SW 1271 (cell line): ENCODE measurements at places on chromosomes 5 and 9.

GRCh38 chr9:14542071-14542470 lies 151.2 kb downstream of the ZDHHC21 start:
- DNase-seq = no peak

GRCh38 chr5:199197-199949 lies 8.1 kb downstream of the LRRC14B start:
- DNase-seq = no peak

GRCh38 chr9:13941714-13942113 lies 372.2 kb downstream of the NFIB start:
- no peak for DNase-seq

DNA sequence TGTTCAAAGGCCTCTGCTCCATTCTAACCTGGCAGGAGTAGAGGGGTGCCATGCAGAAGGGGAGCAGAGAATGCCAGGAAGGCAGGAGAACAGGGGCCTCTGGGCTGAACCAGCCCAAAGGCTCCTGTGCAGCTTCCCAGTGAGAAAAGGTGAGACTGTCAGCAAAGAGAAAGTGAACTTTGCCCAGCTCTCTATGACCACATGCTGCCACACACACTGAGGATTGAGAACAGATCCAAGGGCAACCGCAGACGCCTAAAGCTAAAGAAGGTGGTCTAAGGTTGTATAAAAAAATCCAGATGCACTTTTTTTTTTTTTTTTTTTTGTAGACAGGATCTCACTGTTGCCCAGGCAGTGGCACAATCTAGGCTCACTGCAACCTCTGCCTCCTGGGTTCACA lies 51.4 kb downstream of the ALDH7A1 start:
- no peak for DNase-seq

DNA sequence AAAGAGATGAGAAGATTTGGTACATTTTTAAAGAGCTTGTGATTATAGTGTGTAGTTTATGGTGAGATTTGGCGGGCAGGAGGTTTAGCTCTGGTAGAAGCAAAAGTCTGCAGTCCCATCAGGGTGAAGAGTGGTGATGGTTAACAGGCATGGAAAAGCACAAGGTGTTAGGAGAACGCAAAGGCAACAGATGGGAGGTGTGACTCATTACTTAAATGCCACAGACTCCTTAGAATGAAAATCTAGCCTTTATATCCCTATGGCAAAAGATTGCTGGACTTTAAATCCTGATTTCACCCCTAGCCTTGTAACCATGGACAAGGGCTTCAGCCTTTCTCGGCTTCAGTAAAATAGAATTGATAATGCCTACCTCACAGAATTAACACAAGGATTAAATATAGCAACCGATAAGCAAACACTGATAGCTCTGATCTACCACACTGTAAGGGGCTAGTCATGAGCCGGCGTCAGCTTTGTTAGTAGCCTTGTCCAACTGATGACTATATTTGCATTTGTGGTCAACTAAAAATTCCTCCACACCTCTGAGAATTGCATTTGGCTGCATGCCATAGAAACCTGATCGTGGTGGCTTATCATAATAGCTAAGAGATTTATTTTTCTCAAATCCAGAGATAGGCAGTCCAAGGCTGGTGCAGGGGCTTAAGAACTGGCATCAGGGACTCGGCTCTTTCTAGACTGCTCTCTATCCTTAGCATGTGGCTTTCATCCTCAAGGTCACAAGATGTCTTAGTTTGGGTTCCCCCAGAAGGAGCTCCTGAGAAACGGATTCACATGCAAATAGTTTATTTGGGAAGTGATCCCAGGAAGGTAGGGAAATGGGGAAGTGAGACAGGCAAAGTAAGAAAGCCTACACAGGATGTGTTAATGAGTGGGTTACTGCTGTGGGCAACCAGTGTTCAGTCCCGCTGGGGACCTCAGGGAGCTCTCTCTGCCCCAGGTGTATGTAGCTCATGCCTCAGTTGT lies 19.6 kb downstream of the MFAP3 start:
- DNase-seq = no peak

DNA sequence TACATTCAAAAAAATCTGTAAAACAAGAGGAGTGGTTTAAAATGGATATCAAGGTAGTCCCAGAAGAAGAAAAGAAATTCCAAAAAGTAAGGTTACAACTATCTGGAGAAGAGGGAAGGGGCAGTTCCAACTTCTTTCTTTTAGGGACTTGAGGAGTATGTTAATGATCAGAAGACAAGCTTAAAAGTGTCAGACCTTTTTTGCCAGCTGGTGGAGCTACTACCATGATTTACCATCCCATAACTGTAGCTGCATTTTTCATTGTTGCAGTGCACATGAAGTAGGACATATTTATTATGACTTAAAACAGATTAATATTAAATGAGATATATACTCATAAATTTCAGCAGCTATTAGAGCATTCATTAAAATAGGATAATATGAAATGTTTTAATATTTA lies 158.5 kb upstream of the RGS7BP start:
- DNase-seq = peak; percentile 10

DNA sequence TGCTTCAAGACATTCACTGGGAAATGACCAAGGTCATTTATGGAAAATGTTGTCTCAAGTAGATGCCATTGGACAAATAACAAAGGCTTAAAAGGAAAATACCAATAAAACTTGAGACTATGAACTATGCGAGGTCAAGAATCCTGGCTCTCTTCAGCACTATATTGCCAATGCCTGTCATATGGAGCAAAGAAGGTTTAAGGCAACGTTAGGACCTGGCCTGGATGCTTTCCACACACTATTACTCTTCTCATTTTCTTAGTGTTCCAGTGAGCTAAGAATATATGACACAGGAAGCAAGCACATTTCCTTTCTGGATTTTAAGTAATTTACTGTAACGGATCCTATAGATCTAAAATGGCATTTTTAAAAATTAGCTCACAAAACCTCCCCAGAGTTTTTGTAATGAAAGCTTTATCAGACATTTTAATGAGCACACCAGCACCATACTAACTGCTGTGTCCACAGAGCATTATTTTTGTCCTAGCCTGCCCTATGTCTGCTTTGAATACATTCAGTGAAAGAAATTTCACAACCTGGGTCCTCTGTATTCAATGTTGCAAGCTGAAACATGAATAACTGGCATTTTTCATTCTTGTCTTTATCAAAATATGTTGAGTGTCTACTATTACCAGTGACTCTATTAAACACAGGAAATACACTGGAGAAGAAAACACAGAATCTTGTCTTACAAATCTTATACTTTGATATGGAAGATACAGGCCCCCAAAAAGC lies 315.6 kb downstream of the CETN3 start:
- DNase-seq = no peak

- peak; percentile 37 for DNase-seq
These were observed 1.1 kb downstream of the IL4 start for GRCh38 chr5:132674671-132675506.

GRCh38 chr9:125145425-125145824 lies 2.1 kb upstream of the SCAI start:
- DNase-seq = no peak

GRCh38 chr5:38997591-38997990 lies 76.6 kb downstream of the RICTOR start:
- no peak for DNase-seq

GRCh38 chr5:135091286-135091685 lies 57.3 kb upstream of the PITX1 start:
- no peak for DNase-seq

GRCh38 chr5:35561396-35561795 lies 56.3 kb upstream of the SPEF2 start:
- no peak for DNase-seq

DNA sequence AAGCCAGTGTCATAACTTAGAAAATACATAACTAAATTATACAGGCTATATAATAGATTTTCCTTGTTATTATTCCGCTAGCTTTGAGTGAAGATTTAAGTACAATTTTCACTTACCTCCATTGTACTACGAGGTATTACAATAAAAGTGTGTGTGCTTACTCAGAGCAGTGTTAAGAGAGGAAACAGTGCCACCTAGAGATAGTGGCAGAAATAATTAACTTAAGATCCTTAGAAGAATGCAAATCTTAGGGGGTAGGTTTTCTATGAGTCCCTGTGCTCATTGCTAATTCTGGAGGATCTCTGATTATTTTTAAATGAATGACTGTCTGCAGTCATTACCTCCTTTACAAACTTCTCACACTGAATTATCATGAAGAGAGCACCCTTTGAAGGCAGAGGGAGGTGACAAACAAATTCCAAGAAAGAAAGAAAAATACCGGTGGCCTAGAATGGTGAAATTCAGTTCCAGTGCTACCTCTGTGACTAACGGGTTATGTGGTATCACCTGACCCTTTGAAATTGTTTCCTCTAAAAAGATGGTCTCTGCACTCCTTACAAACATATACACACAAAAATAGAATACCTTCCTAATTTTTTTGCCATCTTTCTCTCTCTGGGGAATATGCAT lies 379.8 kb downstream of the TRIM36 start:
- peak; percentile 20 for DNase-seq

- no peak for DNase-seq
These were observed 84.0 kb upstream of the SLC25A48 start for GRCh38 chr5:135750506-135750905.

GRCh38 chr5:136073714-136074529 lies 45.1 kb downstream of the TGFBI start:
- no peak for DNase-seq

GRCh38 chr9:134259708-134260107 lies 66.5 kb upstream of the RXRA start:
- no peak for DNase-seq

GRCh38 chr5:160175438-160176218 lies 53.7 kb upstream of the FABP6 start:
- no peak for DNase-seq

- DNase-seq = no peak
These were observed 11.0 kb downstream of the CAST start for GRCh38 chr5:96673127-96673526.

- DNase-seq = no peak
These were observed 45.2 kb downstream of the UBE2QL1 start for GRCh38 chr5:6493681-6494454.

DNA sequence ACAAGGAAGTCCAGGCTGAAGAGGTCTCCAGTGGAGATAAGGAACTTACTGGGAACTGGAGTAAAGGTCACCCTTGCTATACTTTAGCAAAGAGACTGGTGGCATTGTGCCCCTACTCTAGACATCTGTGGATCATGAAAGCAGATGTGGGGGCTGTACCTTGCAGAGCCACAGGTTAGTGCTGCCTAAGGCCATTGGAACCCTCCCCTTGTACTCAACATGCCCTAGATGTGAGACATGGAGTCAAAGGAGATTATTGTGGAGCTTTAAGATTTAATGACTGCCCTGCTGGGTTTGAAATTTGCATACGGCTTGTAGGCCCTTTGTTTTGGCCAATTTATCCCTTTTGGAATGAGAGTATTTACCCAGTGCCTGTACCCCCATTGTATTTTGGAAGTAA lies 397.3 kb upstream of the GRIN3A start:
- DNase-seq = no peak

DNA sequence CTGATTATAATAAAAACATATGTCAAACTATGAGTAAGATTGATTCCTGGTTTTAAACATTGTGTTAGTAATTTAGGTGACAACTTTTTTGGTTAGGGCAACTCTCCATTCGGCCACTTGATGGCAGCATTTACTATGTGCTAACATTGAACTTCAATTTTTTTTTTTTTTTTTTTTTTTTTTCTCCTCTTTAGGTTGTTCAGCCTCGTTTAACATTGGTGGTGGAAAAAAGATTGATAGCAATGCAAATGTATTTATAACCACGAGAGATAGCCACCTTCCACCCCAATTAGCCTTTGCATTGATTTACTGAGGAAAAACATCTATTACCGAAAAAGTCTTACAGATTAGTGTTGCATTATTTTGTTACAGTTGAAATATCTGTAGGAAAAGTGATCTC lies 159.1 kb downstream of the CSNK1G3 start:
- DNase-seq = peak; percentile 56
